Daoy (cell line): ENCODE measurements at places on chromosomes 7 and 10. TPM values are rescaled to one million over a fixed set of nuclear protein-coding genes. Genes with fewer than 3 reads are reported as not detected.

C7orf57 gene
- total RNA-seq, result 0.91 and 0.95 TPM in 2 replicates

DNA sequence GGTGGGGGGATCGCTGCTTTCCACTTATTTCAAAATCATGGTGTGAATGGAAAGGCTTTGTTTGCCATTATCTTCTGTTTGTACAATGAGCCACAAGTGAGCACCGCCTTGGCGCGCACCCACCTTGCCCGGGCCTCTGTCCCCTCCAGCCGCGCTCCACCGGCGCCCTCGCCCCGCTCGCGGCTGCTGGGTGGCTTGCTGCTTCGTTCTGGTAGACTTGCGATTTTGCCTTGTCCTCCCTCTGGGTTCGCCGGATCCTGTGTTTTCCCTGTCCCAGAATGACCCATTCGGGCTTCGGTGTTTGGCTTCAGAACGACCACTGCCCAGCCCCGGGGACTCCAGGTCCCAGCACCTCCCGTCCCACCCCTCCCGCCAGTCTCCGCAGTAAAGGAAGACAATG is 273.0 kb upstream of the BMPER start:
- no peak for DNase-seq

TFPI2 gene
- 108 and 113 TPM in 2 replicates for total RNA-seq

GRCh38 chr10:59672150-59672875 is 37.3 kb downstream of the SLC16A9 start:
- no peak for DNase-seq

GRCh38 chr7:48528646-48529045 is 357.4 kb downstream of the ABCA13 start:
- DNase-seq, result no peak

- no peak for DNase-seq
Observed at GRCh38 chr7:123260428-123260960, 60.7 kb upstream of the SLC13A1 start.

GRCh38 chr7:37376386-37376785 is 72.3 kb downstream of the ELMO1 start:
- DNase-seq, result peak; percentile 65

GRCh38 chr7:83085299-83085698 is 77.4 kb downstream of the PCLO start:
- DNase-seq, result no peak

FAM13C gene
- total RNA-seq, result 0.46 and 2.4 TPM in 2 replicates

- no peak for DNase-seq
Observed at GRCh38 chr7:144857463-144857862, 21.6 kb upstream of the TPK1 start.

DNAJB9 gene
- total RNA-seq, result 26.0 and 27.2 TPM in 2 replicates

DNA sequence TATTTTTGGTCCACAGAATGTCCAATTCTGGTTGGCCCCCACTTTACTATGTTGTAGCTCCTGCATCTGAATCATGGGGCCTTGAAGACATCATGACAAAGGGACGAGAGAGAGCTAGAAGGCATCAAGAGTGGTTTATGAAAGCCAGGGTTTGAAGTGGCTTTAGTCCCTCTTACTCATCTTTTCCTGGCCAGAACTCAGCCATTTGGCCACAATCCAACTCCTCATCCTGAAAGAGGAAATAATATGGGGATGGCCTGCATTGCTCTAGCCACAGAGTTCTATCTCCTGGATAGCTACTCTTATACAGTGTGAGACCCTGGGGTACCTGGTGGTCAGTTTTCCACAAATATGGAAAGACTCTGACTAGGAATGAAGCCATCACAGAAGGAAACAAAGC is 418.9 kb downstream of the XPNPEP1 start:
- no peak for DNase-seq

GRCh38 chr10:88428442-88428841 is 154.7 kb downstream of the RNLS start:
- DNase-seq, result peak; percentile 48

DNA sequence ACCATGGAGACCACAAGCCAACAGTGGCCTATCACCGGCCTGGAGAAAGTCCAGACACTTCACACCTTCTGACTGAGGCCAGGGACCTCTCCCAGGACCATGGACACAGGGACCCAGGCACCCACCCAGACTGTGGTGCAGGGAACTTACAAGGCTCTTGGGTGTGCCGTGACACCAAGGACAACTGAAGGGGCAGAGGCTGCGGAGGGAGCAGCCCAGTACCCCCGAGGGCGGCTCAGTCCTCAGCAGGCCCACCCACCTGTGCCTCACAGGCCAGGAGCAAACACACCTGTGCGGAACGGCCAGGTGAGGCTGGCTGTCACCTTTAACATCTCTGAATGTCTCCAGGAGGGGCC is 182.3 kb downstream of the MAD1L1 start:
- DNase-seq, result no peak

DNA sequence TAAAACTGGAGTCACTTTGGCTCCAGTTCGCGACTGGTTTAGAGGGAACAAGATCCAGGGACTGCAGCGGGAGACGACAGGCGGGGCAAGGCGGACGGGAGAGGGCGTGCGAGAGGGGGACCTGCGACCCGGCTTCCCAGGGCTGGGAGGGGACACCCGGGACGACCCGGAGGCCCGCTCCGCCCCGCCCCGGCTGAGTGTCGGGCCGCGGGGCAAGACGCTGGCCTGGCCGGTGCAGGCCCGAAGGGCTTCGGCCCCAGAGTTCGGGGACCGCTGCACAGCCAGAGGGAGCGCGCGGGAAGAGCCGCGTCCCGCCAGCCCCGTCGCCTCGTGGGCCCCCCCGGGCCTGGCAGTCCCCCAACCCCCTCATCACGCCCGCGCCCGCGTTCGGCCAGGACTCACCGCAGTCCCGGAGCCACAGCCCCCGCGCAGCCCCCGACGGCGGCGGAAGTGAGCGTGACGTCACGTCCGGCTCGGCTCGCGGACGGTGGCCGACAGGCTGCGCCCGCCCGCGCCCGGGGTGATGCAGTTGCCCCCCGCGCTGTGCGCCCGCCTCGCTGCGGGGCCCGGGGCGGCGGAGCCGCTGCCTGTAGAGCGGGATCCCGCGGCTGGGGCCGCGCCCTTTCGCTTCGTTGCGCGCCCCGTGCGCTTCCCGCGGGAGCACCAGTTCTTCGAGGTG is at the start of the genes TUBGCP2 and ZNF511:
Gene TUBGCP2 (minus strand): TSS at position 452 of the 679 bp plus-strand sequence. CDS start 5,931 bp downstream, outside the sequence.
Gene ZNF511 (plus strand): TSS at position 494 of the 679 bp plus-strand sequence. CDS start 30 bp downstream, at position 524.
- peak; percentile 85 for DNase-seq

DNA sequence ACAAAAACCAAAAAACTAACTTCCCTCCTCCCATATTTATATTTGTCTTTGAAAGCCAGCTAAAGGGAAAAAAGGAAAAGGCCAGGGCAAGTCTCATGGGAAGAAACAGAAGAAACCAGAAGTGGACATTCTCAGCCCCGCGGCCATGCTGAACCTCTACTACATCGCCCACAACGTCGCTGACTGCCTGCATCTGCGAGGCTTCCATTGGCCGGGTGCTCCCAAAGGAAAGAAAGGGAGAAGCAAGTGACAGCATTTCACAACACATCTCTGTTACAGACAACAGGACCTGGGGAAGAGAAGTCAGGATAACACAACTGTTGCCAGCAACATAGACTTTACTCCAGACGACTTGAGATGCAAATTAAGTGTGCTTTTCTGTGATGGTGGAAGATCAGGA is 9.9 kb downstream of the SMKR1 start:
- no peak for DNase-seq

DNA sequence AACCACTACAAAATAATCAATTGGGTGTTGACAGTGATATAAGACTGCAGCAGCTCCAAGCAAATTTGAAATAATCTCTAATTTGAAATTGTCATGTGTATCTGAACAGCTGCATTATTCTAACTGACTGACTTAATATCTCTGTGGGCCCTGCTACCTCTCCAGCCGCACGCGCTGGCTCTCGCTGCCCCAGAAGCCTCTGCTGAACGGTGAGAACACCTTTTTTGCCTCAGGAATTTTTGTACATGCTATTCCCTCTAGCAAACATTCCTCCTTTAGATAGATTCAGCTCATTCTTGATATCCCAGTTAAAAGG is 155.9 kb upstream of the MDFIC start:
- no peak for DNase-seq

DNA sequence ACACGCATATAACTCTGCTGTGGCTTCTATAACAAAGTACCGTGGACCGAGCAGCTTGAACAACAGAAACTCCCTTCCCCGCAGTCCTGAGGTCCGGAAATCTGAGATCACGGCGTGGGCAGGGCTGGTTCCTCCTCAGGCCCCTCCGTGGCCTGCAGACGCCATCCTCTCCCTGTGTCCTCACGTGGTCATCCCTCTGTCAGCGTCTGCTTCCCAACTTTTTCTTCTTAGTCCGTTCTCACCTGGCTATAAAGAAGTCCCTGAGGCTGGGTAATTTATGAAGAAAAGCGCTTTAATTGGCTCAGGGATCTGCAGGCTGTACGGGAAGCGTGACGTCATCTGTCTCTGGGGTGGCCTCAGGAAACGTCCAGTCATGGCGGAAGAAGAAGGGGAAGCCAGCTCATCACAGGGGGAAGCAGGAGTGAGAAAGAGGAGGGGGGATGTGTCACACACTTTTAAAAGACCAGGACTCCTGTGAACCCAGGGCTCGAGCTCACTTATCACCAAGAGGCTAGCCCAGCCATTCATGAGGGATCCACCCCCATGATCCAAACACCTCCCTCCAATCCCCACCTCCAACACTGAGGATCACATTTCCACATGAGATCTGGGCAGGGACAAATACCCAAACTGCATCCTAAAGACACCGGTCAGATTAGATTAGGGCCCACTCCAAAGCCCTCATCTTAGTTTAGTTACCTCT is 91.2 kb upstream of the INSIG1 start:
- peak; percentile 99 for DNase-seq

DNA sequence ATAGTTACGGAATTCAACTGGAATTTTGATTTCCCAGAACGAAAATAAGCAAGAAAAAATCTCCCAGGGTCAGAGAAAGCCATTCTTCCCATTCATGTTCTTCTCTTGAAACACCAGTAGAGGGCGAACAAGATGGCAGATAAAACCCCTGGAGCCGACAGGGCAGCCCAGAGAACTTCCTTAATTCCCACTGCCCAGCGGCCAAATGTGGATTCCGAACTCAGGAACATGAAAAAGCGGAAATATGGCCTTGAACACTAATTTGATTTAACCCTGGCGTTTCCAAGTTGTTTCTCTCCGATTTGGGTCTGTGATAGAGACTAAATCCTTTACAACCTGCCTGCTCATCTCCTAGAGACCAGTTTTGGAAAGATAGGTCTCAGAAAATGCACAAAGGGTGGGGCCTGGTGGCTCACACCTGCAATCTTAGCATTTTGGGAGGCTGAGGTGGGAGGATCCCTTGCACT is 100.7 kb upstream of the WAC start:
- DNase-seq, result peak; percentile 60

GRCh38 chr10:43596546-43596945 is 9.7 kb upstream of the ZNF485 start:
- no peak for DNase-seq

- DNase-seq, result peak; percentile 69
Observed at GRCh38 chr7:139681463-139681755, 96.4 kb downstream of the HIPK2 start.

DNA sequence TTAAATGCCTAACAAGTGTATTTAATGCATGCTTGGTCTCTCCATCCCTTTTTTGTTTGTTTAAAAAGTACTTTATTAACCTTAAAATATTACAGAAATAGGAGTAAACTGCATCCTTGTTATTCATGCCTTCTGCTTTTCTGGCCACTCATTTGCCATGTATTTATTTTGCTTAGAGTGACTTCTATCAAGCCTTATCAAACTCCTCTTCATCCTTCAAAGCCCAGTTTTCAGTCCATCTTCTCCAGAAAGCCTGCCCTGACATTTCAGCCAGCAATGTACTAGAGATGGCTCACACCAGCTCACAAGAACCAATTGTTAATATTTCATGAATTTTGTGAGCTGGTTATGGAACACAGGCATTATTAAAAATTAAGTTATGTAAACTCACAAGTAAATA is 82.8 kb downstream of the NHLRC2 start:
- DNase-seq, result no peak

- DNase-seq, result no peak
Observed at GRCh38 chr10:125812128-125812750, 10.8 kb downstream of the UROS start.

DNA sequence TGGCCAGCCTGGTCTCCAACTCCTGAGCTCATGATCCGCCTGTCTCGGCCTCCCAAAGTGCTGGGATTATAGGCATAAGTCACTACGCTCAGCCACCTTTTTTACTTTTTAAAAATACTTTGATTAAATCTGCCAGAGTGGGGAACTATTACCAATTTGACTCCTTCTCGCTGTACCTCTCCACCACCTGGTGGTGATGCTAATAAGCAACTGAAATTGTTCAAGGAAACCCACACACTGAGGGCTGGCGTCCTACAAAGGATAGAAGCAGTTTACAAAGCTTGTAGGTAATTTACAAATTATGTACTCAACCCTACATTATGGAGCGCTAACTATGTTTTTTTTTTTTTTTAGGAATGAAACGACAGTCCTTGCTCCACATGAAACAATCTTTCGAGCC is 111.1 kb downstream of the CPED1 start:
- DNase-seq, result no peak

DNA sequence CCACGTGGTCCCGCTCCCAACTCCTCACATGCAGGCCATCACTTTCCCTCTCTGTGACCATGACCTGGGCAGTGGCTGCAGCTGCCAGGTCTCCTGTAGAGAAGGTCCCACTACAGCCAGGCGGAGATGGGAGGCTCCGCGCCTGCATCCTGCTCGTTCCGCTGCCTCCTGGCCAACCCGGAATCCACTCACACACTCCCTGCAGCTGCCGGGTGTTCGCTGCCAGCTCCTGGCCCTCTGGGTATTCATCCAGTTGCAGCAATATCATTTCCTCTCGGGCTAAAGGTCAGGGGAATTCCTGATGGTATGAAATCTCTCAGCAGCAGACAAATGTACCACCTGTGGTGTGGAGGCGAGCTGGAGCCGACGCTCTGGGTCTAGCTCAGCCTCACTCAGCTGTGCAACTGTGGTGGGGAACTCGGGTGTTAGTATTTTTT is 65.7 kb downstream of the TLL2 start:
- DNase-seq, result peak; percentile 30
